RWPE1 (cell line): ENCODE measurements at places on chromosomes 12 and 14.

GRCh38 chr14:55388160-55388559 is 23.5 kb downstream of the ATG14 start:
- no peak for DNase-seq

DNA sequence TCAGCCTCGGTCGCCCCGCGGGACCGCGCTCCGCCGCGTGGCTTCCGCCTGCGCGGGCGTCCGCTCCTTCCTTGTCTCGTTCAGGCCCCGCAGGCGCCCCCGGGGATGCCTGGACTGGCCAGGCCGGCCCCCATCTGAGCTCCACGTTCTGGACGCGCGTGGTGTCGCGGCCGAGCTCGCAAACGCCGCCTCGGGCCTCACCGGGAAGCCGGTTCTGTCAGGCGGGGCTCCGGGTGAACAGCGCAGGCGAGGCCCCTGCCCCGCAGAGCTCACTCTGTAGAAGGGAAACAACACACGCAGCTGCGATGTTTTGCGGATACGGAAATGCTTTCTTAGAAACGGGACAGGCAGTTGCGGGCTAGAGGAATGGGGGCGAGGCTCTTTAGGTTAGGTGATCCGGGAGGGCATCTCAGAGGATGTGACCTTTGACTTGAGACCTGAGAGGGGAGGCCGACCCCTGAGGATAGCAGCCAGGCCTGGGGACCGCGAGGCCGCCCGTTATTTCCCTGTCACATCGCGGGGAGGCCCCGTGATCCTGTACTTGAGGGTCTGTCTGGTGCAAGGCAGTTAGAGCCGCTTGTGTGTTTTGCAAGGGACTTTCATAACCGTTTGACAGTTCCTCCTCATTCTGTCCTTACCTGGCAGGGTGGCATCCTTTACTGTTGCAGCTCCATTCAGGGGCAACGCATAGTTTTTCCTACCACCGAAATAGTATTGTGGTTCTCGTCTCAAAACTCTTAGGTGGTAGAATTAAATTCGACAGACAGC is 584 bp downstream of the VRK1 start:
- DNase-seq: peak; percentile 20

DNA sequence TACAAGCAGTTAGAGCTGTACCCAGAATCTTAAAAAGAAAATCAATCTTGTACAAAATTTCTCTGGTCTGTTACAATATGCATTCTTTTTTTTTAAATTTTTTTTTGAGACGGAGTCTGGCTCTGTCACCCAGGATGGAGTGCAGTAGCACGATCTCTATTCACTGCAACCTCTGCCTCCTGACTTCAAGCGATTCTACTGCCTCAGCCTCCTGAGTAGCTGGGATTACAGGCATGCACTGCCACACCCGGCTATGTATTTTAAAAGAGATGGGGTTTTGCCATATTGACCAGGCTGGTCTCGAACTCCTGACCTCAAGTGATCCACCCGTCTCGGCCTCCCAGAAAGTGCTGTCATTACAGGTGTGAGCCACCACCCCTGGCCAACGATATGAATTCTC is 4.1 kb downstream of the FBXO33 start:
- no peak for DNase-seq

DNA sequence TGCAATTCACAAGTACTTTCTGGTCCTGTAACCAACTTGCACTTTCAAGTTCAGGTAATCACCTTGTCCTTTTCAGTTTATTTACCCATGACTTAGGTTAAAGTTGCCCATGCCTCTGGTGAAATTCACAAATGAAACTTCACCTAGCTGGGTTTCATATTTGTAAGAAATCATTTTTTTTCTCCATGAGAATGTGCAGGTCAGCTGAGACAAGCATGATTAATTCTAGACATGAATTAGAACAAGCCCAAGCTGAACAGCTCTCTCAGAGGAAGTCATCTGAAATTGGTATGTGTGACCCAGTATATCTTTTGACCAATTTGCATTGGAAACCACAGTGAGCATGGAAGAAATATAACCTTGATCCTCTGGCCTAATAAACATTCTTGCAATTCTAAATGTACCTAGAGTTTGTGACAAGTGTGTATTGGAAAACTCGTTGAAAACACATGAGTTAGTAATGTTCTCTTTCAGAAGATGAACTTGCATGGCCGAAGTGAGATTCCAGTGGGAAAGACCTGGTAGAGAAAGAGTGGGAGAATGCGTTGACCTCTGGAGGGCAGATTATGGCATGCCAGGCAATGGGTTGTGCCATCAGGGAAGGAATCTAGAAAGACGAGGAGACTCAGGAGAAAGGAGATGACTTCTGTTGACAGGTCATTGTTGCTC is 486.5 kb downstream of the ZFP36L1 start:
- no peak for DNase-seq
